Stimulated activated CD8-positive, alpha-beta memory T cell treated with anti-CD3 and anti-CD28 coated beads, Interleukin-4, amount 100 ng/mL, for 4 hours (primary cell): ENCODE measurements at places on chromosomes 3 and 15.

DNA sequence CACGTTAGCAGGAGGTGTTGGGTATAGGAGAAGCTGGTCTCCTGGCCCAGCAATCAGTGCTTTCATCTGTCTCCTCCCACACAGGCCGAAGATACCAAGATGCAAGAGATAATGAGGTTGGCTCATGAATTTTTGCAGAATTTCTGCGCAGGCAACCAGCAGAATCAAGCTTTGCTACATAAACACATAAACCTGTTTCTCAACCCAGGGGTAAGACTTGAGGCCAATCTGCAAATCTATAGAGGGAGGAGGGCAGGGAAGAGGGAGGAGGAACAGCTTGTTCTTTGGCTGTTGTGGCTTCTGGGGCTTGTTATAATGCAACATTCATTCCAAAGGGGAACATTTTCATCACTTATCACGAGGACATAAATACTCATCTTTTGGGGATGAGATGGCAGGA is 195.3 kb downstream of the ITPR1 start:
- DNase-seq = no peak

- DNase-seq = no peak
Observed at GRCh38 chr3:25448750-25449692, 21.0 kb downstream of the RARB start.

- no peak for DNase-seq
Observed at GRCh38 chr3:175980486-175981090, 1121.5 kb downstream of the NAALADL2 start.

DNA sequence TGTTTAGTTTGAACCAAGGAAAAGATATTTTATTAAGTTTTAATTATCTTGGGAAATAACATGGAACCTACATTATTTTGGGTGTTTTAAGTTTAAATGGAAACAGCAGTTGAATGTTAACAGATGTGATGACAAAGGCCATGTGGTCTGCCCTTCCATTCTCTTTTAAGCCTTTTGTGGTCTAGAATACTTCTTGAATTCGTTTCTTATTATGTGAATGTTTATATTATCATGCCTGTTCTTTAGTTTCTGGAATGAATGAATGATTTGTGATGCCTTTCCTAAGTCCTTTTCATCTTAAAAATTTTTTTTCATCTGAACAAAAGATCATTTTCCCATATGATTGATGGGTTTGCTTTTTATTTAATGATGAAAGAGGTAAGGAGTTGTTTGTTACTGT is 44.6 kb downstream of the SNRK start:
- no peak for DNase-seq

GRCh38 chr3:149969110-149969939 is 1.4 kb downstream of the PFN2 start:
- DNase-seq = no peak

DNA sequence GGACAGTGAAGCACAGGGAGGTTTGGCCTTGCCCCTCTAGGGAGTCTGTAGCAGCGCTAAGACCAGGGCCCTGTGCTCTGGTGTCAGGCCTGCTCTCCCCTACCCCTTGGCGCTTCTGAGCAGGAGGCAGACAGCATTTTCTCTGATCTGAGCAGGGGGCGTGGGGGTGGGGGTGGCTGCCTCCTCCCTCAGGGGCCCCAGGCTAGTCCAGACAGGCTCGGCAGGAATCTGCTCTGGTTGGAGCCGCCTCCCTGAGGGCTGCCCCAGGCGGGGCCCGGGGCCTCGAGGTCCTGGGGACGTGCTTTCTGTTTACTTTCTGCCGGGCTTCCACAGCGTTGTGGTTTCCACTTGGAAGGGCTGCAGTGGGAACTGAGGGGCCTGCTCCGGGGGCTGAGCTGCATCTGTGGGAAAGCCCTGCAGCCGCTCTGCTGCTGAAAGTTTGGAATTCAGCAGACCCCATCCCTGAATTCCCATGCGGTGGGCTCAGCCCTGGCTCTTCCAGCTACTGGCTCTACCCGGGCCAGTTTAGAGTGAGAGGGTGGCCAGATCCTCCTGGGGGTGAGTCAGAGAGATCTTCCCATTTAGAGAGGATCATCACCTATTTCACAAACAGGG is 105.4 kb downstream of the LINGO1 start:
- no peak for DNase-seq
